EH (cell line): ENCODE measurements at places on chromosomes 11 and 22.
A peak's percentile ranks its signal among the peaks of the same experiment; 100 is the strongest.

GRCh38 chr22:26974914-26975803 lies 317.8 kb downstream of the MIAT start:
- peak; percentile 4 for DNase-seq

- peak; percentile 72 for DNase-seq
Measured at GRCh38 chr11:8650401-8650990, 32.0 kb downstream of the TRIM66 start.

DNA sequence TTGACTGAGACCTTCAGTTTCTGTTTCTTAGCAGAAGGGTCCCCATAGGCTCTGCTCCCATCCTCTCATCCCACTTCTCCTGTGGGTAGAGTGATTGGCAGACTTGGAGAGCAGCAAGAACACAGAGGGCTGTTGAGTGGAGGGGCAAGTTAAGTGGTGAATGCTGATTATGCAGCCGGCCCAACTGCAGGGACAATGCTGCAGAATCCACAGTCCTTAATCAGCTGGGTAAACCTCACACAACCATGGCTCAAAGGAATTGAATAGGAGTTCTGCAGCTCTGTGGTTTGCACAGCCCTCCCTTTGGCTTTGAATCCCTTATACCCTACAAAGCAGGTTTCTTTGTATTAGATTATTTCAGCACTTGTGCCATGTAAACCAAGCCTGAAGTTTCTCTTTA lies 161.1 kb downstream of the NAV2 start:
- no peak for DNase-seq

DNA sequence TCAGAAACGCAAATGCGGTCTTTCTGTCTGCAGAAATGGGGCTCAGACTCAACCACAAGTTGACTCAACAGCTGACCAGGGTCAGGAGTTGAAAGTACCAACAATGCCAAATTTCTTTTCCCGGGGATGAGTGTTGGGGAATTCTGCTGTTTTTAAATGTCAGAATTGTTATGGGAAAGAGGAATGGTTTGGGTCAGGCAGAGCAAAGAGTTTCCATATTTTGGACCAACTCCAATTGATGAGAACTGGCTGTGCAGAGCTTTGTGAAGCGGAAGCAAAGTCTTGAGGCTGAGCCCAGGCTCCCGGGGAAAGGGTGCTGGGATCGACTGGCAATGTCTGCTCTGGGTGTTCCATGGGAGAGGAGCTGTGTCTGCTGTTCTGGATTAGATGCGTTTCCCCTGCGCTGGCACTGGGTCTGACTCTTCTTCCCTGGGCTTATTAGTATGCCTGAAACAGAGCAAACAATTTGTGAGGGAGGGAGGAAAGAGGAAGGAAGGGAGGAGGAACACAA lies 36.2 kb downstream of the TXN2 start:
- DNase-seq, result peak; percentile 96

DNA sequence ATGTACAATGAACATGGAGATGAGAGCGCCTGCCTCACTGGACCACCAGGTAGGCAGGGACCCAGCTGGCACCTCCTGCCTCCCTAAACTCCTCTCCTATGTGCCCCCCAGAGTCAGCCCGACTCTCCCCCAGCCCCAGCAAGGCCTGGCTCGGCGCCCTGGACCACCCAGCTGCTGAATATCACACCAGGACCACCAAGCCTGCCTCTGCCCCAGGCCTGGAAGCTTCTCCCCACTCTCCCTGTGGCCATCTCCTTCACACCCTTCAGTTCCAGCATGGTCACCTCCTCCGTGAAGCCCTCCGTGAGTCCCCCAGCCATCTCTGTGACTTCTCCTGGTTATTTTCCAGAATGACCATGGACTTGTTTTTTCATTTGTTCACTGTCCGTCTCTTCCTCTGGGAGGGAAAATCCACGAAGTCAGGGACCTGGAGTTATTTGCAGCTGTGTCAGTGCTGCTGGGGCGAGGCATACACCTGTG lies 6.4 kb upstream of the LSP1 start:
- DNase-seq, result no peak

- no peak for DNase-seq
Measured at GRCh38 chr22:47963660-47964059, 1201.2 kb downstream of the TBC1D22A start.

DNA sequence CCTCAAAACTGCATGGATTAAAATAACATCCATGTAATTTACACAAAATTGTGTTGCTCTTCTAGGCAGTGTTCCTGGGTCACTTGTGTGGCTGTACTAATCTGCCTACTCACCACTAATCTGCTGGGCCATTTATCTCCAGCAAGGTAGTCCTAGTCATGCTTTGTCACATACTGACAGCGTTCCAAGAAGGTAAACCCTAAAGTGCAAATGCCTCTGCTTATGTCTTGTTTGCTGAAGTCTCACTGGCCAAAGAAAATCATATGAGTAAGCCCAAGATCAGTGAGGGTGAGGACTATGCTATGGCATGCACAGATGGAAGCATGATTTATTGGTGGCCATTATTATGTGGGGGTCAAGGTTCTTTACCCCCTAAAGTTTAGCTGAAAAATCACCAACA lies 630.2 kb upstream of the LUZP2 start:
- peak; percentile 15 for DNase-seq

- peak; percentile 98 for DNase-seq
Measured at GRCh38 chr22:36331306-36331911, 56.4 kb downstream of the MYH9 start.

DNA sequence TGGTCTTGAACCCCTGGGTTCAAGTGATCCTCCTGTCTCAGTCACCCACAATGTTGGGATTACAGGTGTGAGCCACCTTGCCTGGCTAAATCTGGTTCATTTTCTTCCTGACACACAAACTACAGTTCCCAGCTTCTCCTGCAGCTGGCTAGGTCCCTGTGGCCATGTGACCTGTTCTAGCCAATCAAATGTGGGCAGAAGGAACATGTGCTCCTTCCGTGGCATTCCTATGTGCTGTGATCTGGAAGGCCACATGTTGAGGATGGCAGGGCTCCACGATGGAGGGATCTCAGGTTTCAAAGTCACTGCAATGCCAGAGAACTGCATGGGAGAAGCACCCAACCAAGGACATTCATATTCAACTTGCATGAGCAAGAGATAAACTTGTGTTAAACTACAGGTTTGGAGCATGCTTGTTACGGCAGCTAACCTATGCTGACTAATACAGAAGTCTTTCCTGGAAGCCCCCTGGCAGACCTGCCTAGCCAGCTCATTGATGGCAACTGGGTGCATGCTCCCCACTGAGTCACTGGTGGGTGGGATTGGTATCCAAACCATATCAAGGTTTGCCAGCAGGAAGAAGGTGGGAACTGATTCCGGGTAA lies 86.0 kb downstream of the RPS6KA4 start:
- peak; percentile 57 for DNase-seq

DNA sequence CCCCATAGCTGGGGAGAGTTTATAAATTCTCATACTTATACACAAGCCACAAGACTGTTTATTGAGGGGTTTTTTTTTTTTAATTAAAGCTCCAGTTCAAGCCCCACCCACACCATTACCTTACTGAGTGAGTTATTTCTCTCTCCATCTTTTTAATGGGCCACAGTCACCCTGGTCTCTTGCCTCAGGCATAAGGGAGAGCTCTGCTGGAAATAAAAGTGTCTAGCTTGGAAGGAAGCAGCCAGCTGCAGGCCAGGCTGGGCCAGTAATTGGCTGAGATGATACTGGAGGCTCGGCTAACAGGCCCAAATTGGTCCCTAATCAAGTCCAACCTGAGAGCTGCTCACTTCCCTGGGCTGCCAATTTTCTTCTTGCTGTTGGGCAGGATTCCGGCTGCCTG lies 174.1 kb downstream of the INSC start:
- DNase-seq, result peak; percentile 73

DNA sequence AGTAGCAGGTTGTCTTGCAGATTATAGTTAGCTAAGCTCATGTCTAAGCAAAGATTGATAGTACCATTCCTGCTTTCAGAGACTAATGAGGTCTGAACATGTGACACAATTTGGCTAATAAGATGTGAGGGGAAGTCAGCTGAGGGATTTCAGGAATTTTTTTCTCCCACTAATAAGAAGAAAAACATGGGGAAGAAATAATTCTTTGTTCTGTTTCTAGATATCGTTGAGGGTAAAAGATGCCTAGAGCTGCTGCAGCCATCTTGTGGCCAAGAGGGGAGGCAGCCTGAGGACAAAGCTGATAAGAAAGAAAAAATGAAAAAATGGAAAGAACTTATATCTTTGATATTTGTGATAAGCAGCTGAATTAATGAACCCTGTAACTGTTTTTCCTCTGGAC lies 1334.4 kb downstream of the LRRC4C start:
- DNase-seq, result no peak

- DNase-seq, result no peak
Measured at GRCh38 chr11:74524978-74525377, 31.5 kb upstream of the LIPT2 start.

DNA sequence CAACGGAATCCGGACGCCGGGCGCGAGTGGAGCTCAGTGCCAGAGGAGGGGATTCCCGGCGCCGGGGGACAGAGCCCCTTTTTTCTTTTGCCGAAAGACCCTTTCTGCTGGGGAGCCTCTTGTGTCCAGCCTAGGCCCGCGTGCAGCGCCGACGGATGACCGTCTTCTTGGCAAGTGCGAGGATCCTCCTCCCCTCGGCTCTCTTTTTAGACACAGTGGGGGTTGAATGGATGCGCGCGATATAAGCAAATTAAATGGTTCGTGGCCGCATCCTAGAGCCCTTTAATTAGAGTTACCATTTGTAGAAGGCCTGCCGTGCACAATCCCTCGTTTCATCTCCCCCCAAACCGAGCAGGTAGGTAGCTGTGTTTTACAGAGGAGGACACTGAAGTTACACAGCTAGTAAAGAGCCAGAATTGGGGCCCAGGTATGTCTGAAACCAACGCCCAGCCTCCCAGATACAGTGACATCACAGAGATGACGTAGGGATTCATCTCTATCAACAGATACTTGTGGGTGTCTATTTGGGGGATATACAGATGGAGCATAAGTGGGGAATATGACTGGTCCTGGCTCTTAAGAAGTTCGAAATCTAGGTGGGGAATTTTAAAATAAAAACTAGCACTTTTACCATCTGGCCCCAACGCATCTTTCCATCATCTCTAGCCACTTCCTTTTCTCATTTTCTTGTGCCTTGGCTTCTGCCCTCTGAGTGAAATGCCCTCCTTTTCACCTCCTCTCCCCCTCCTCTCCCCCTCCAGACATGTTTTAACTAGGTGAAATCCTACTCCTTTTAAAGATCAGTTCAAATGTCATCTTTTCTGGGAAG lies 875 bp downstream of the TCP11L1 start:
- peak; percentile 27 for DNase-seq

DNA sequence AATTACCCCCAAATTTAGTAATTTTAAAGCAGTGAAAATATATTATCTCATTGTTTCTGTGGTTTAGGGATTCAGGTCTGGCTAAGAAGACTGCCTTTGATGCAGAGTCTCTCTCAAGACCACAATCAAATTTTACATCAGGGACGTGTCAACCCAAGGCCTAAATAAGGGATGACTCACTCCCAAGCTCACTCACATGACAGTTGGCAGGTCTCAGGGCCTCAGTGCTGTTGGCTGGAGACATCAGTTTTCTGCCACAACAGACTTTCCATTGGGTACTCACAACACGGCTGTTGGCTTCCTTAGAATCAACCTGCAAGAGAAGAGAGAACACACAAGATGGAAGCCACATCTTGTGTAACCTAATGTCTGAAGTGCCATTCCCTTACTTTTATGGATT lies 377.3 kb downstream of the FAM181B start:
- DNase-seq, result no peak
